Left lobe of liver (tissue), 2 donors: ENCODE measurements at places on chromosomes 16 and 17. TPM values are rescaled to one million over a fixed set of nuclear protein-coding genes. Genes with fewer than 3 reads are reported as not detected.

CPNE7 gene
- 0.88 TPM for total RNA-seq

MLST8 gene
- total RNA-seq, result 16.9 TPM

HBA2 gene
- total RNA-seq, result 67.1 TPM

MTHFSD gene
- total RNA-seq, result 9.9 TPM

PNMT gene
- 0.45 TPM for total RNA-seq

BMERB1 gene
- 12.2 TPM for total RNA-seq

CLDN9 gene
- total RNA-seq, result 1.5 TPM

KRTAP2-4 gene
- not detected for total RNA-seq

KRTAP4-3 gene
- total RNA-seq, result not detected

ZNF263 gene
- 8.4 TPM for total RNA-seq

ARHGAP23 gene
- total RNA-seq, result 3.3 TPM

LLGL2 gene
- total RNA-seq, result 90.6 TPM

CSH1 gene
- not detected for total RNA-seq

RASD1 gene
- total RNA-seq, result 1.1 TPM

MYADML2 gene
- total RNA-seq, result not detected

RNF112 gene
- 0.45 TPM for total RNA-seq

SOST gene
- not detected for total RNA-seq

KCNH4 gene
- not detected for total RNA-seq

MAPT gene
- total RNA-seq, result 0.83 TPM

KRT25 gene
- total RNA-seq, result not detected

NUBP1 gene
- 12.7 TPM for total RNA-seq

AXIN2 gene
- total RNA-seq, result 3.6 TPM

RCVRN gene
- total RNA-seq, result not detected

MILR1 gene
- 0.33 TPM for total RNA-seq

ACAP1 gene
- total RNA-seq, result 3.4 TPM

HOXB4 gene
- 1.1 TPM for total RNA-seq

NAA60 gene
- total RNA-seq, result 39.5 TPM

GP1BA gene
- total RNA-seq, result not detected

RNU2-1 gene
- total RNA-seq, result 2,459 TPM

TAC4 gene
- total RNA-seq, result not detected

ZNF624 gene
- 0.60 TPM for total RNA-seq

HLF gene
- total RNA-seq, result 65.8 TPM

IL34 gene
- 0.58 TPM for total RNA-seq

CMTM3 gene
- 2.0 TPM for total RNA-seq

XPO6 gene
- total RNA-seq, result 46.2 TPM

SLFN14 gene
- total RNA-seq, result 0.05 TPM

TM4SF5 gene
- total RNA-seq, result 79.0 TPM

HOXB3 gene
- 1.9 TPM for total RNA-seq

VTN gene
- 3,241 TPM for total RNA-seq

STX1B gene
- 4.2 TPM for total RNA-seq

UBALD2 gene
- 23.8 TPM for total RNA-seq

GPR179 gene
- 0.03 TPM for total RNA-seq

TNFSF13 gene
- 5.9 TPM for total RNA-seq

OR4D1 gene
- total RNA-seq, result not detected

GPS2 gene
- 21.2 TPM for total RNA-seq

DHRS7C gene
- not detected for total RNA-seq

SLC43A2 gene
- total RNA-seq, result 3.1 TPM

RABEP1 gene
- 16.8 TPM for total RNA-seq

BFAR gene
- total RNA-seq, result 17.5 TPM

HOXB8 gene
- total RNA-seq, result 0.15 TPM

CMTM4 gene
- total RNA-seq, result 8.0 TPM

CLEC19A gene
- not detected for total RNA-seq

USP6 gene
- total RNA-seq, result 0.08 TPM

KRTAP9-2 gene
- not detected for total RNA-seq

VAT1L gene
- 0.23 TPM for total RNA-seq

ATP2A3 gene
- total RNA-seq, result 3.9 TPM

CDT1 gene
- 0.50 TPM for total RNA-seq

KIF2B gene
- not detected for total RNA-seq
